Putamen (tissue), 1 donor: ENCODE measurements at places on chromosomes 4 and X.

DNA sequence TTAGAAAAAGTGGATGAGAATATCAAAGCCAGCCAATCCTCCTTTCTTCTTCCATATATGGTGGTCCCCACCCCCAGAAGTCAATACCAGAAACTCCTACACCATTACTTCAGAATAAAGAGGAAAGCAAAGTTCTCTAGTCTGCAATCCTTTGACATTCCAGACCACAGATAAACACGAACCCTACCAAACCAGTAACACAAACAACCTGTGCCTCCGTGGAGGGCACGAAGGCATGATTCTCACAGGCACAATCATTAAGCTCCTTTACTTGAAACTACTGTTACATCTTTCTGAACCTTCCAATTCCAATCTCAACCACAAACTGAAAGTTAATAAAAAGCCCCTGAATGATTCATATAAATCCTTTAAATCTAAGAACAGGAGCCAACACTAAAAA is 16.3 kb downstream of the MAML3 start:
- DNase-seq = no peak

DNA sequence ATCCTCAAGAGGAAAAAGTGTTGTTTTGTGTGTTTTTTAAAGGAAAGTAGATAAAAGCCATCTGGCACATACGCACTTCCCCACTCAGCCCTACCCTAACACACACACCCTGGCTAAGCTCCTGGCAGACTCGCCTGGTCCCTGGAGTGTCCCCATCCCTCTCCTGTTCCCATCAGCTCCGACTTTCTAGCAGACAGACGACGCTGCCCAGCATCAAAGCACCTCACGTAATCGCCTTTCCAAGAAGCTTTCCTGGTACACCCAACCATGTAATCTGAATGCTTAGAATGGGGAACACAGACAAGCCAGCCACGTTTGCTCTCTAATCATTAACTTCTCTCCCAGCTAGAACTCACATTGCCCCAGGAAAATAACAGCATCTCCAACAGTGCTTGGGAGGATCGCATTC is 116.2 kb downstream of the AFAP1 start:
- DNase-seq = no peak

DNA sequence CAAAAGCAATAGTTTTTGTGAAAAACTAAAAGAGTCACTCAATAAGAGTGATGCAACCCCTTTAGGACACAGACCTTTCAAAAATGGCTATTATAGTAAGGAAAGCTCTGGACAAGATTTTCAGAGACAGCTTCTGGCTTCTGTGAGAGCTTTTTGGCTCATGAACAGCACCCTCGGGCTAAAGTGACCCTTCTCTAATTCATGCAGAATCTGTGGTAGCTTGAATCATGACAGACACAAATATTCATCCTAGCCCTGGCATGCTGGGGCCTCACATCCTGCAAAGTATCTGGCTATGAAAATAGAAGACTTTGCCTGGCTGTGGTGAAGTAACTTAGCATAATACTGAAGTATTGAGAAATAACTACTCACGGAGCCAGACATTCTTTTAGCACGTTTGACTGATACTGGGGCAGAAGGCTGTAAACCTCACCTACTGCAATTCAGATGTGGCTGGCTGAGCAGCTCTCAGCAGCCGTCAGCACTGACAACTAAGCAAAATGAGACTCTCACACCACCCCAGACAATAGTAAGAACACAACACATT is 327.3 kb downstream of the MAPK10 start:
- DNase-seq = no peak

DNA sequence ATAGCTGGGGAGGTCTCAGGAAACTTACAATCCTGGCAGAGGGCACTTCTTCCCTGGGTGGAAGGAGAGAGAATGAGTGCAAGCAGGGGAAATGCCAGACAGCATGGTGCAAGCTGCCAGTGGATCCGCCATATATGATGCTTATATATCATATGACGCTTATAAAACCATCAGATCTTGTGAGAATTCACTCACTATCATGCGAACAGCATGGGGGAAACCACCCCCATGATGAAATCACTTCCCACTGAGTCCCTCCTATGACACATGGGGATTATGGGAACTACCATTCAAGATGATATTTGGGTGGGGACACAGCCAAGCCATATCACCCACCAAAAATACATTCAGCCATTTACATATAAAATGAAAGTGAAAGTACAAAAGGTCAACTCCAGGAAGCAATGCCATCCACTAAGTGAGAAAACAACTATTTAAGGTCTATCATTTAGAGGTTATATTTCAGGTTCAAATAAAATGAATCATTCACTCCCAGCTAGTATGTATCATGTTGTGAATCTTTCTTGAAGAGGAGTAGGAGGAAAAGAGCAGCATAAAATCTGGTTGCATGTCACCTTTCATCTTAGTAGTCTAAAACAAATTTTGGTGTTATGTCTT is 20.3 kb upstream of the DYNLT3 start:
- DNase-seq = no peak

- DNase-seq = no peak
These were observed 41.2 kb downstream of the NPY5R start for GRCh38 chr4:163384926-163385325.

- DNase-seq = no peak
These were observed 7.0 kb downstream of the HERC3 start for GRCh38 chr4:88599298-88599697.

- no peak for DNase-seq
These were observed 94.1 kb upstream of the BANK1 start for GRCh38 chr4:101696276-101697010.

DNA sequence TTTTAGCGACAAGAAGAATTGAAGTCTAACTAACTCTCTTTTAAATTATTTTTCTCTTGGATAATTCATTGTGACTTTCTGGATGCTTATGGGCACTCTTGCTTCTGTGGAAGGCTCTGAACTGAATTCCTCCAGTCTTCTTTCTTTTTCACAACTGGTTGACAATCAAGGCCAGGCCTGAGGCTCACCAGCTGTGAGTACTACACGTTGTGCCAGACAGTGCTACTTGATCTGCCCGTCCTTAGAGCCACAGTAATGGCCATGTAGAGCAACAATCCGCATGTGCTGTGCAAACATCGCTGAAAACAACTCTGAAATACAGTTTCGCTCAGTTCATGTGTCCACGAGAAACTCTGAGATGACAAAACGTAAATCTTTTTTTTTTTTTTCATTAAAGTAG is 1336.3 kb upstream of the AGA start:
- DNase-seq = no peak

DNA sequence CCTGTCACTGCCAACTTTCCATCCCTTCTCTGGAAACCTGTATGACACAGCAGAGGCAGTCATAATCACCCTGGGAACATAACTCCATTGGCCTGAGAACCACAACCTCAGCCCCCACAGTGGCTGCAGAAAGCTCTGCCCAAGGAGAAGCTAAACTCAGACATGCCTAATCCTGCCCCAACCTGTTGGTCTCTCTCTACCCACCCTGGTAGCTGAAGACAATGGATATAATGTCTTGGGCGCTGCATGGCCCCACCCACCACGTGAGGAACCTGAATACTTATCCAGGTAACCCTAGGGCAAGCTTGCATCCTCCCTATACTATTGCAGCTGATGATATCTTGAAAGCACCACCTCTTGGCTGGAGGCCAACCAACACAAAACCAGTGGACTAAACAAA is 225.2 kb downstream of the TEX13C start:
- no peak for DNase-seq

- DNase-seq = no peak
These were observed 230.6 kb downstream of the PCDH7 start for GRCh38 chr4:30950737-30951136.

DNA sequence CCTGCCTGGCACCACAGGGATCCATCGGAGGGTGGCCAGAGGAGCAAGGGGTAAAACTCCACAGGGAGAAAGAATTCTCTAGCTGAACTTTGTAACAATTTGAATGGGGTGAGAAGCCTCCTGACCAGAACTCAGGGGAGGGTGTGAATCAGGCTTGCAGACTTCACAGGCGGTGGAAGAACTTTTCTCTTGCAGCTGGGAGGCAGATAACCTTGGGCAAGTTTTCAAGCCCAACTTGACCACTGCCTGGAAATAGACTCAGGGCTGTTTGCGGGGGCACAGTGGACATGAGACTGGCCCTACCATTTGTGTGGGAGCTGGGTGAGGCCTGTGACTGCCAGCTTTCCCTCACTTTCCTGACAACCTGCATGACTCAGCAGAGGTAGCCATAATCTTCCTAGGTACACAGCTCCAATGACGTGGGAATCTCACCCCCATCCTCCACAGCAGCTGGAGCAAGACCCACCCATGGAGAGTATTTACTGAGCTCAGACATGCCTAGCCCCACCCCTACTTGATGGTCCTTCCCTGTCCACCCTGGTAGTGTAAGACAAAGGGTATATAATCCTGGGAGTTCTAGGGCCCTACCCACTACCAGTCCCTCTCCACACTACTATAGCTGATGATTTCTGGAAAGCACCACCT is 210.0 kb upstream of the AGTR2 start:
- DNase-seq = no peak

DNA sequence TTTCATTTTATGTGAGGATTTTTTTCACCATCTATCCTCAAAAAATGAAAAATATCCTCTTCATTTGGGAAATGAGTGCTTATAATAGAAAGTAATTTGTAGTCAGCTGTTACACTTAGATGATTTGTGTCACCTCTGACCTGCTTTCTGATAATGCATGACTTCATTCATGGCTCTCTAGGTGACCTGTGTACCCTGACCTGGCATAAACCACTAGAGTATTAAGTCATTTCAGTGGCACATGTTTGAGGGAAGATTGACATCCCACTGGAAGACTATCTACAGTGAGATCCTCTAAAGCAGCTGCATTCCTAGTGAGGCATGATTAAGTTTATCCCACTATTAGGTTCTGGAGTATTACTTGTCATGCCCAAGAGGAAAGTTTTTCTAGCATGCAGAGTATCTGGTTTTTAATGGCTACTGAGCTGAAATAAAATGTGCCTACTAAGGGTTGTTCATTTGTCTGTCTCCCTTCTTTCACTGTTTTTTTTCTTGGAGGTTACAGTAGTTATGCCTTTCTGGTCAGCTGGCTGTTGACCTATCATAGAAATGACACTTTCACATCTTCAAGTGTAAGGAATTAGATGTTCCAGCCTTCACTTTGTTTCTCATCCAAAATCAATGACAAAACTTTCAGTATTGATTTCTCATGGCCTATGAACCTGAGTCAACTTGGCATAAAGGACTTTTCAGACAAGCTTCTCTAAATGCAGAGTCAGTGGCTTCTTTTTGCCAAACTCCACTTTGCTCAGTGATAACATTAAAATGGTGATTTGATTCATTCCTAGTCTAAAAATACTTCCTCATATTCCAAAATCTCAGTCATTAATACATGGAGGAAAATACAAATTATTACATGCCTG is 33.1 kb downstream of the TET2 start:
- DNase-seq = no peak

- DNase-seq = no peak
These were observed 93.6 kb upstream of the CPEB2 start for GRCh38 chr4:14908635-14909034.

- DNase-seq = no peak
These were observed 160.7 kb downstream of the FHIP1A start for GRCh38 chr4:151569650-151570049.

DNA sequence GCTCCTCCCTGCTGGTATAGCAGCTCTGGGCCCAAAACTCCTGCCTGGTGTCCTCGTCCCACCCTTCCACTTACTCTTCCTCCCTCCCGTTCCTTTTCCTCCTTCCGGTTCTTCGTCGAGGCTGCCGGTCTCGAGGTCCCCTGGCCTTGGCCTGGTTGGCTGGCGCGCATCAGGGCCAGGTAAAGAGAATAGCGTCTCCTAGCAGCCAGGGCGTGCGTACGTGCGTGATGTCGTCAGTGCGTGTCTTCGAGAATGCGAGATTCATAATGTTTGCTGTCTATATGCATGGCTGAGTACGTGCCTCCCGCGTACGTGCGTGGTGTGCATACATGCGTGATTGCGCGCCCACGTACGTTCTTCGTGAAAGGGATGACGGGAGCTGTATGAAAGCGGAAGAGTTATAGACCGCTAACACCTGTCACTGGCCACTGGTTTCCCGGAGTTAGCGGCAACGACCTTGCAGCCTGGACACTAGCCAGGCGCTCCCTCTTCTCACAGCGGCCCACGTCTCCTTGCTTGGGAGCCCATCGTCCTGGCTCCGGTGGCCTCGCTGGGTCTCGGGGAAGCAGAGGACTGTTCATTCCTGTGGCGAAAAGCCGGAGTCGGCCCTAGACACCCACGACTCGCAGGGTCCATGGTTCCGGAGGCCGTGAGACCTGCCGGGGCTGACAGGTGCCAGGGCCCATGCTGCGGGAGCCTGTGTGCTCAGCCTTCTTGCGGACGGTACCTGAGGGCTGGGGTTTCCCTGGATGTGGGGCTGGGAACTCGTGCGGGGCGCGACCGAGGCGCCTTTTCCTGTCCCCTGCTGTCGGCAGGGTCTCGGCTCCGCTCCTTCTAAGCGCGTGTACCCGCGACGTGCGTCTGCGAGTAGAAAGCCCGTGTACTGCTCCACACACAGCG is at the start of gene EOLA1:
Gene EOLA1, plus strand, starts transcription at position 392 of the 900 bp plus-strand sequence. CDS start 4,619 bp downstream, outside the sequence.
- peak; percentile 89 for DNase-seq

GRCh38 chrX:131792789-131793462 is 230.2 kb upstream of the STK26 start:
- no peak for DNase-seq

DNA sequence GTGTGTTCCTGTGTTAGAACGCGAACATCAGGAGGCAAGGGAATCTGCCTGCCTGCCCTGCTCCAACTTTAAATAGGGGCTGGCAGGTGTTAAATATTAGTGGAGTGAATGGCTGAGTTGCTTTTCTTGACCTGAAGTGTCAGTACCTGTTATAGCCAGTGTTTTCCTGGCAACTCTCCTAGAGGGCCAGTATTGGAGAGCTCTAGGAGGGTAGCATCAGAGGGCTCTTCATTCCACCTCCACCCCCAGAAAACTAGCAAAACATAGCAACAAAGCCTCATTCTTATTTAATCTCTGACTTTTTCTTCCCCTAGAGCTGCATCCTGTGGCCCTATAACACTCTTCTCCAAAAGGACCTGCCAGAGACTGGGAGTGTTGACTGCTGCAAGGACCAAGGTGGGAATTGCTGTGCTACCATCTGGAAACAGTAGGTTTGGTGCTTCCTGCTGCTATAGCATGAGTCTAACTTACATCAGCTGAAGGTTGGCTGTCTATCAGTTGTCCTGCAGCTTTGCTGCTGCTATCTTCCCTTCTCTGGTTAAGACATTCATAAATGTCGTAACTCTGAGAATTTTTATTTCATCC is 33.5 kb downstream of the SGMS2 start:
- DNase-seq = no peak

- DNase-seq = no peak
These were observed 26.4 kb downstream of the NIPAL1 start for GRCh38 chr4:48042979-48043461.

GRCh38 chrX:2708592-2709188 is 17.6 kb downstream of the CD99 start:
- no peak for DNase-seq

DNA sequence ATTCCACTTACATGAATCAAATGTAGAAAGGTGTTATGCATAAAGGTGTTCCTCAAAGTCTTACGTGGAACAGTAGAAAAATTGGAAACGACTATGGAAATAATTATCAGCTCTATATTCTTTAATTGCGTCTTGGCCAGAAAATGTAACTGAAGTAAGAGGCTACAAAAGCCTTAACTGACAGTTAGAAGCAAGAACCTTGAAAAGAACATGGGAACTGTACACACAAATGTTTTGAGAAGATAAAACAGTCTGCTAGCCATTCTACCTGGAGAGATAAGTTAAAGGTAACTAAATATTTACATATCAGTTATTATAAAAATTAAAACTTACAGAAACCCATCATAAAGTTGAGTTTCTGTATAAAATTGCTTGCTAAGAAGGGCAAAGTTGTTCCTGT is 172.0 kb upstream of the FTHL17 start:
- DNase-seq = no peak
